ENCODE measurements at places on chromosomes 6 and 20.
A peak's percentile ranks its signal among the peaks of the same experiment; 100 is the strongest.

GRCh38 chr6:2448826-2449571 is 203.6 kb upstream of the GMDS start:
- peak; percentile 62 for DNase-seq

GRCh38 chr6:109117346-109118035 is 22.2 kb downstream of the CEP57L1 start:
- no peak for DNase-seq

GRCh38 chr6:117143647-117144046 is 121.7 kb upstream of the VGLL2 start:
- no peak for DNase-seq

GRCh38 chr6:110664933-110665332 is 150.3 kb downstream of the CDK19 start:
- DNase-seq, result peak; percentile 92

- DNase-seq, result no peak
Measured at GRCh38 chr6:143517447-143517773, 5.9 kb upstream of the FUCA2 start.

DNA sequence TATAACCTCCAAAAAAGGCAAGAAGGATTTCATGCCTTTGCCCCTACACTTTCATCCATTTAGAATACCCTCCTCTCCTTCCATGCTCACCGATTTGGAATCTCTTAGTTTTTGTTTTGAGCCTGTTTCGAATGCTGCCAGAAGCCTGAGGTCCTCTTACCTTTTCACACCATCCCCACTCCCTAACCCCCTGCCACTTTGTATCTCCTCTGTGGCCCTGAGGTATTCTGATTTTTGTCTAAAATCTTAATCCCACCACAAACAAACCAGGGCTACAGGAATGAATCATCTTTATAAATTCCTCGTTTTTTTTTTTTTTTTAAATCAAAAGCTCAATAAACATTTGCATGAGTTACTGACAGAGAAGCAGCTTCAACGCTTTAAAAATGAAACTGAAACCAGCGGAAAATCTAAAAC is 1.6 kb upstream of the RPS12 start:
- peak; percentile 1 for DNase-seq

GRCh38 chr6:127939442-127940066 is 38.7 kb upstream of the THEMIS start:
- no peak for DNase-seq

DNA sequence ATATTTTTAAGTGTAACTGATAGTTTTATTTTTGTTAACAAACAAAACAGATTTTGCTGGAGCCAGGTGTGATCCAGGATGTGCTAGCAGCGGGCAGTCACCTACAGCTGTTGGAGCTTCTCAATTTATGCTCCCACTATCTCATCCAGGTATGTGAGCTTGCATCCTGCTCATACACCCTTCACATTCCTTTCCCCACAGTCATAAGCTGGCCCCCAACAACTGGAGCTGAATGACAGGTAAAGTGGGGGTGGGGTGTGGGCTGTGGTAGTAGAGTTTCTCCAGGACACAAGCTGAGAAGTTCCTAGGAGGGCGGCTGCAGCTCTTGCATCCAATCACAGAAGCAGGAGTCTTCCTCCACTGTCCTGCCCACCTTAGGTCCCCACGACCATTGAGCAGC is 140.1 kb downstream of the KLHL32 start:
- DNase-seq, result no peak

DNA sequence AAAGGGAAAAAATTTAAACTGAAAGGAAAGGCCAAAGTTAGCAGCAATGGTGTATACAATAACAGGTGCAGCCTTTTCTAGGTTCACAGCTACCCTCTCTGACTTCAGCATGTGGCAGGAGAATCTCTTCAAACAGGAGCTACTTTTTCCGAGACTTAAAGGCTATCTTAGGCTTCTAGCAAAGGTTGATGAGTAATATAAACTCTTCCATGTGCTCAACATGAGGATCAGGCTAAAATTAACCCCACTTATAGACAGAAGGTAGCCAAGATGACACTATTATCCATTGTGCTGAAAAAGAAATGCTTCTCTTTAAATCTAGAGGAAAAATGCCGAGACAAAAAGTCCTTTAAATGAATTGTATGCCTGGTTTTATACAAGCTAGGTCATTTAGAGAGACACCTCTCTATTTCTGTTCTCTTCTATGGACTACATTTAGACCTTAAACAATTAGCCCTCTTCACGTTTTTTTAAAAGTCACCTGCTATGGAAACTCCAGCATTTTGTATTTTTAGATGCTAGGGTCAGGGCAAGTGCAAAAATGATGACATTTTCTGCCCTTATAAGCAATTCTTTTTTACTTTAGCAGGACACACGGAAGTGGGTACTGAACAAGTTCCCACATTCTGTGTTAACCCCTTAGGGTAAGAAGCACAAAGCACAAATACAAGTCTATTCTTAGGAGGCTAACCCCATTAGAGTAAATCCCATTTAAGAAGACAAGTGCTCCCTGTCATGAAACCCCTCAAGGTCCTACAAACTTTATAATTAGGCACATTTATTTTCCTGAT is 216.8 kb upstream of the CITED2 start:
- no peak for DNase-seq

- peak; percentile 55 for DNase-seq
Measured at GRCh38 chr6:2353412-2354137, 108.2 kb upstream of the GMDS start.

GRCh38 chr20:25539742-25540672 is 45.3 kb downstream of the NINL start:
- DNase-seq, result peak; percentile 48

DNA sequence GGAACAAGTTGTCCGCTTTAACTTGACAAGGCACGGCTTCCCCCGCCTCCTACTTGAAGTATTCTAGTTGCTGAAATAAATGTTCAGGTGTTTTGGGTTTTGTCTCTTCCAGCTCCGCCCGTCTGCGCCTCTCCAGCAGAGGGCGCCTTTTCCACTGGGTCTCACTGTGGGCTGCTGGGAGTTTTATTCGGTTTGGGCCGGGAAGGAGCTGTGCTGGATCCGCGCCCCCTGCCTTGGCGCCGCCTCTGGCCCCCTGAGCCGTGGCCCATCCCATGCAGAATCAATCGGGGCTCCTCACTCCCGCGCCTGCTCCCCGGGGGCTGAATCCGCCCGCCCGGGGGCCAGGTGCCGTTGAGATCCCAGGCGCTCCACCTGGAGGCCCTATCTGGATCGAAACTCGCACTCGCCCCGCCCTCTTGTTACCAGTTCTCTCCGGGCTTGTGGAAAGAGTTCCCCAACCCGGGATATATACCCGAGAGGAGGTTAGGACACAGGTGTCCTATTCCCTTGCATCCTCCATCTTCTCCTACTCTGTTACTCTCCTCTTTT is 51.0 kb upstream of the TCF21 start:
- DNase-seq, result no peak

GRCh38 chr20:41116282-41116956 is 20.9 kb upstream of the PLCG1 start:
- no peak for DNase-seq

- DNase-seq, result peak; percentile 46
Measured at GRCh38 chr6:131960371-131961133, 9.4 kb upstream of the CCN2 start.

DNA sequence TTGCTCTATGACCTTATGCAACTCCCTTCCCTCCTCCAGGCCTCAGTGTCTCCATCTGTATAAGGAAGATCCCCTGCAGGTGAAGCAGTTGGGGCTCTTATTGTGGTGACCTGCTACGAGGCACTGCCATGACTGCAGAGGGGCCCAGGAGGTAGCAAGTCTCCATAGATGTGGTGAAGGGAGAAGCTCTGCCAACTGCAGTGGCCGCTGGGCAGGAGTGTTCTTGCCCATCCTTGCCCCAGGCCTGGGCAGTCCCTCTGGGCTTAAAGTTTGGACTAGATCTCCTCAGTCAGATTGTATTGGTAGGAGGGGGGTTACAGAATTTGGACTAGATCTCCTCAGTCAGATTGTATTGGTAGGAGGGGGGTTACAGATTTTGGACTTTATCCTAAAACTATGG is 12.2 kb downstream of the KCNK17 start:
- DNase-seq, result no peak

- DNase-seq, result no peak
Measured at GRCh38 chr6:166877906-166878305, 78.4 kb downstream of the RNASET2 start.

GRCh38 chr6:157283330-157283898 is 39.9 kb downstream of the TMEM242 start:
- no peak for DNase-seq

GRCh38 chr6:106155219-106155830 is 69.2 kb downstream of the PRDM1 start:
- no peak for DNase-seq

DNA sequence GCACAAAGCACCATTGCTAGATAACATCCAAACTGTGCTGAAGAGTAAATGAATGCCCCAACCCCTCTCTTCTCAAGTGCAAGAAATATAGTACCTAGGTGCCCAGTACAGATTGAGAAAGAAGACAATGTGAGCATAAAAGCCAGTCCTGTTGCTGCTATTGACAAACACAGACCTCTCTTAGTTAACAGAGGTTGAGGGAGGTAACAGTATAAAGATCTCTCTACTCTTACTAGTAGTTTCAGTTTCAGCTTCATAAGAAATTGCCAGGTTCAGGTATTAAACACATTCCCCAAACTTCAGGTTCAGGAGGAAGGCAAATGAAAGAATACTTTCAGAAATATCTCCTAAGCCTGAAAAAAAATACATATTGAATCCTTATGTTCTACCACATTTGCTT is 31.4 kb downstream of the TBC1D32 start:
- DNase-seq, result no peak

DNA sequence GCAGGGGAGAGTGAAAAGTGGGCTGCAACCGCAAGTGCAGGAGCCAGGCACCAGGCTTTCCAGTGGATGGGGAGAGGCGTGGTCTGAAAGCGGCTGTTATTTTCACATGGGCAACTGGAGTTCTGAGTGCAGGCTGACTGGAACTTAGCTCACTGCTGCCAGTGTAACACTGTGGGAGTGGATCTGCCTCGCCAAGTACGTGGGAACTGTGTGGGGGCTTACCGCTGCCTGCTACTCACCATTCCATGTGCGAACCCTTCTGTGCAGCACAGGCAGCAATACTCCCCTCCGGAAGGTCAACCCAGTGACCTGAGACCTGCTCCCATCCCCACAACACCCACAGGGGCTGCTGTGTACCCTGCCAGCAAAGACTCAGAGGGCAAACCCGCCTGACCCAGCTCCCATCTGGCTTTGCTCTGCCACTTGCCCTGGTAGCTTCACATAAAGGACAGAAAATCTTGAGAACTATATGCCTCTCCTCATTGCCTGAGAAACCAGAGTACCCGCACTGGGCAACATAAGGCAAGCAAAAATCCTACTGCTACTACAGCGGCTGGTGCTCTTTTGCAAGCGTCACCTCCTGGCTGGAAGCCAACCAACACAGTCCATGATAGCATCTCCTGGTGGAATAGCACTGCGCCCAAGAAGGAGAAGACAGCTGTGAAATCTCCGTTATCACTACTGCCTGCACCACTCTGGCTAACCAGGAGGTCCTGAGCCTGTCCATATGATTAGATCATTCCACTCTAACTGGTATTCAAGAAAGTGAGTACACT is 54.4 kb upstream of the SIRPG start:
- no peak for DNase-seq

GRCh38 chr6:15276036-15276985 is 30.4 kb downstream of the JARID2 start:
- DNase-seq, result no peak

GRCh38 chr20:62066983-62067433 is 1.3 kb upstream of the TAF4 start:
- DNase-seq, result no peak

- DNase-seq, result no peak
Measured at GRCh38 chr20:13353261-13353945, 132.3 kb downstream of the ISM1 start.

DNA sequence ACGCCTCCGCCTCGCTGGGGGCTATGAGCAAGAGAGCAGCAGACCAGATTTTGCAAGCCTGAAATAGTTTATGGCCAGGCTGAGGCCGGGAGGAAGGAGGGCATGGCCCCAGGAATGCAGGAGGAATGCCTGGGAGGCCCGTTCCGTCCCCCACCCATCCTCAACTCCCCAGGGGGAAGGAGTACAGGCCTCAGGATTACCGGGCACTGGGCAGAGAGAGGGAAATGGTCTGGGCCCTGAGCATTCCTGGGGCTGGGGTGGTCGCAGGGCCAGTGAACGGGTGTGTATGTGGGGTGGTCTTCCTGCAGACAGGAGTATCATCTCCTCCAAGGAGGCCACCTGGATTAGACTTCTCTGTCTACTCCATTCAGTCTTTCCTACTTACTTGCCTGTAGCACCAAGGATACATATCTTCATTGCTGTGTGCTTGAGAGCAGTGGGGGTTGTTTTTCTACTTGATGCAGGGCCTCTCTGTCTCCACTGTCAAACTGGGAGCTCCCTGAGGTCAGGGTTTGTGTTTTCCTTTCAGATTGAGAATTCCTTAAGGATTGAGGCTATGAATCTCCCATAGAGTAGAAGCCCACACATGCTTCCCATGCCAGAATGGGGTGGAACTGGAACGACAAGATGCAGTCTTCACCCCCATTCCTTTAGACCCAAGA is 81.3 kb downstream of the VEGFA start:
- DNase-seq, result peak; percentile 72

DNA sequence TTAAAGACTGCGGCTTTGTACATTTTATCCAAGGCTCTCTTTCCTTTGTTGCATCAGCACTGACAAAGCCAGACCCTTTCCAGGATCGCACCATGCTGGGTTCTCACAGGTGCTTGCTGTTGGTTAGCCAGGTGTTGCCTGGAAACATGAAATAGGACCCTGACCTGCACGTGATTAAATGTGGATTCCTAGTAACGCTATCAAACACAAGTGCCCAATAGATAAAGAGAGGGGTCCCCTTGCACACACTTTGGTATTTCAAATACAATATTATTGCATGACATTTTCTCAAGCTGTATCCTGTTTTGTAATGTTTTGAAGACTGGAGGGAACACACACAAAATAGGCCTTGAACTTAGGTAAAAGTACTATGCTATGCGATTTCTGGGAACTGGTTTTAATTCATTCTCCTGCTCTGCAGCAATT is 73.3 kb downstream of the AKAP12 start:
- DNase-seq, result no peak

DNA sequence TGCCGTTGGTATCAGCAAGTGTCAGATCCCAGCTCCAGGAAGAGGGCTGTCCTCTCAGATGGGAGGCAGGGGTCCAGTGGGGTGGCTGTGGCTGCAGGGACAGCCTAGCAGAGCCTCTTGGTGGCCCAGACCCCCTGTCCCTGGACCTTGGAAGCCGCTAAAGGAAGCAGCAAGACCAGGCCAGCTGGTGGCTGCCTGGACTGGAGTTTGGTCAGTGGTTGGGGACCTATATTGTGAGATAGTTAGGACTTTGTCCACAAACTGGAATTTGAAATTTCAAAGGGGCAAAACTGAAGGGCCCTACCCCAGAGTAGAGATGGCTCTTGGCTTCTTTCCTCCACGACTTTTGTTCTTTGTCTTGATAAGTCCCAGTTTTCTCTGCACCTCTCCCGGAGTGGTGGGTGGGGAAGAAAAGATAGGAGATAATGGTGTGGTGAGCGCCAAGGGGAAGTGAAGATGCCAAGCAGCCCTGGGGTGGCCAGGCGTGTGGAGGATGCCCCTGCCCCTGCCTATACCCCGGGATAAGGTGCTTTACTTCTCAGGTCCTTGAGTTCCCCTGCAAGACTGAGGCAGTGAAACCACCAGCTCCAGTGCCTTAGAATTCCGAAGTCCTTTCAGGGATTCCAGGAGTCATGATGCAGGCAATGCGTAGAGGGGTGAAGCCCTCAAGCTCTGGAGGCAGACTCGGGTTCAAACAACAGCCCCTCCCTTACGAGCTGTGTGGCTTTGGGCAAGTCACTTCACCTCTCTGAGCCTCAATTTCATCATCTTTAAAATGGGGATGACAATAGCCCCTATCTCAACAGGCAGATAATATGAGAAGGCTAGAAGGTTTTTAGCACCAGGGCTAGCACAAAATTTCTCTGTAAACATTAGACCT is 40.2 kb downstream of the HNF4A start:
- no peak for DNase-seq

- DNase-seq, result no peak
Measured at GRCh38 chr6:79305020-79305419, 70.5 kb upstream of the HMGN3 start.
